ENCODE measurements at places on chromosomes 3 and 15. TPM values are rescaled to one million over a fixed set of nuclear protein-coding genes. Genes with fewer than 3 reads are reported as not detected.

PTPRG gene
- total RNA-seq: 44.3 TPM

GRCh38 chr3:109597444-109597843 lies 260.1 kb upstream of the DPPA4 start:
- no peak for DNase-seq
- no peaks in the 10 kb centered on the region for H3K27me3 ChIP-seq
- H3K4me3 ChIP-seq: no peak overlapping the region
- H3K27ac ChIP-seq: no peak overlapping the region
- H3K36me3 ChIP-seq: no peaks in the 10 kb centered on the region
- peaks cover 2% of the 10 kb centered on the region for H3K4me1 ChIP-seq

C3orf62 gene
- total RNA-seq: 15.1 TPM

DNA sequence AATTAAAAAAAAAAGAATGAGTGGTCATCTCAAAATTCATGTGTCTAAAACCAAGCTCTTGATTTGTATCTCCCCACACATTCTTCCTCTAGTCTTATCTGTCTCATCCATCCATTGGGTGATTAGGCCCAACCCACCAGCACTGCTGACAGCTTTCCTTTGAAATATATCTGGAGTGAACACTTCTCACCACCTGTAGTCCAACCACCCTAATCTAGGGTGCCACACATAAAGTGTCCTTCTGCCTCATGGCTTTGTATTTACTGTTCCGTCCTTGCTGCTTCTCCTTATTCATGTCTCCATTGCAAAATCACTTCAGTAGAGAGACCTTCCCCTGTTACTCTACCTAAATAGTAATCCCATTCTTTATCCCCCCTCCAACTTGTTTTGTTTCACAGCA lies 82.4 kb upstream of the PTX3 start:
- H3K36me3 ChIP-seq: no peaks in the 10 kb centered on the region
- no peak overlapping the region for H3K4me3 ChIP-seq

CFAP20DC gene
- total RNA-seq: 10.4 TPM

DNA sequence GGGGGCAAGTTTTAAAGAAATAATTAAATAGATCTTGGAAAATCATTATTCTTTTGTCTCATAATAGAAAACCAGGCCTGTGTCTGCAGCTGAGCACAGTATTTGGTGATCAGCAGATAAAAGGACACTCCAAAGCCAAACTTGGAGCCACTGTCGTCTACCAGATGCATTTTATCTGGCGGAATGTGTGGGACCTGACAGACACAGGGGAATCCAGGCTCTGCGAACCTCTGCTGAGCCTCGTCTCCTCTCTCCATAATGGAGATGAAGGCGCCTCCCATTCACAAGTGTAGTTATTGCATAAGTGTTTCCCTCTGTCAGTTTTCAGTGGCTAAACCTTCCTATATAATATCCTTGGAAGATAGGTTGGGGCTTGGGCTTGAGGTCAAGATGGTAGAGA lies 42.1 kb downstream of the EEFSEC start:
- H3K4me3 ChIP-seq: no peak overlapping the region
- peaks cover 13% of the 10 kb centered on the region for H3K4me1 ChIP-seq
- no peak for DNase-seq
- no peaks in the 10 kb centered on the region for H3K27me3 ChIP-seq
- H3K36me3 ChIP-seq: no peaks in the 10 kb centered on the region
- H3K27ac ChIP-seq: no peak overlapping the region

- H3K4me1 ChIP-seq: peaks cover 12% of the 10 kb centered on the region
- H3K27me3 ChIP-seq: no peaks in the 10 kb centered on the region
- H3K4me3 ChIP-seq: no peak overlapping the region
- no peak for DNase-seq
These were observed 17.2 kb downstream of the ZNF710 start for GRCh38 chr15:90018216-90018831.

P3H2 gene
- 5.3 TPM for total RNA-seq

GRCh38 chr3:115814778-115815380 lies 191.6 kb downstream of the GAP43 start:
- no peak overlapping the region for H3K4me3 ChIP-seq
- peaks cover 14% of the 10 kb centered on the region for H3K4me1 ChIP-seq
- DNase-seq: peak; percentile 75
- H3K27ac ChIP-seq: no peak overlapping the region

DNA sequence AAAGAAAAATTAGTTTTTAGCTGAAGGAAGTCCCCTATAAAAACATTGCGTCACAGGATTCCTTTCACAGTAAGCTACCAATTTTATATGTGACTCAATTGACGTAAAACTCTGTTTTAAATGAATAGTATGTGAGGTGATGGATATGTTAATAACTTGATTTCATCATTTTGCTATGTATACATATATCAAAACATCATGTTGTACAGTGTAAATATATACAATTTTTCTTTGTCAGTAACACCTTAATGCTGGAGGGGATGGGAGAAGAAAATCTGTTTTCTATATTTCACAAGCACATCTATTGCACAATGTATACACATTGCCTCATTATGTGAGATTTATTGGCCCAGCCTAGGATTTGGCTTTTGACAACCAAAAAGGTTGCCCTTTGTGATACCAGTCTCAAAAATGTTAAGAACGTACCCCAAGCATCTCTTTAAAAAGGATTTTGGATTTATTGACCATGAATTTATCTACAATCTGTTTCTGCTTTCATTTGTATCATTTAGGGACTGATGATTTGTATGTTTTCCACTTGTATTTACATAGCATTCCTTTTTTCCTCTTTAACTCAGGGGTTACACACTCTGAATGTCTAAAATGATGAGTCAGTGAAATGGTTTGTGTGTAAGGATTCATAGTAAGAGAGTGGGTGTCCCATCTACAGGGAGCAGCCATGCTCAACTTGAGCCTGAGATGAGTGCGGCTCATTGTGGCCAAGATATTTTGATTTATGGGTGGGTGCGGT lies 62.6 kb downstream of the CRTC3 start:
- H3K36me3 ChIP-seq: peaks cover 3% of the 10 kb centered on the region
- no peaks in the 10 kb centered on the region for H3K27me3 ChIP-seq
- no peak overlapping the region for H3K27ac ChIP-seq
- H3K4me1 ChIP-seq: no peaks in the 10 kb centered on the region

GRCh38 chr15:70025413-70026296 lies 72.1 kb downstream of the TLE3 start:
- H3K27ac ChIP-seq: no peak overlapping the region
- H3K27me3 ChIP-seq: peaks cover 72% of the 10 kb centered on the region
- H3K4me3 ChIP-seq: no peak overlapping the region
- H3K4me1 ChIP-seq: no peaks in the 10 kb centered on the region

GRCh38 chr3:47017504-47018268 lies 38.2 kb downstream of the NBEAL2 start:
- H3K36me3 ChIP-seq: peaks cover 13% of the 10 kb centered on the region
- no peak overlapping the region for H3K27ac ChIP-seq
- no peak for DNase-seq
- no peak overlapping the region for H3K4me3 ChIP-seq
- H3K27me3 ChIP-seq: no peaks in the 10 kb centered on the region

DNA sequence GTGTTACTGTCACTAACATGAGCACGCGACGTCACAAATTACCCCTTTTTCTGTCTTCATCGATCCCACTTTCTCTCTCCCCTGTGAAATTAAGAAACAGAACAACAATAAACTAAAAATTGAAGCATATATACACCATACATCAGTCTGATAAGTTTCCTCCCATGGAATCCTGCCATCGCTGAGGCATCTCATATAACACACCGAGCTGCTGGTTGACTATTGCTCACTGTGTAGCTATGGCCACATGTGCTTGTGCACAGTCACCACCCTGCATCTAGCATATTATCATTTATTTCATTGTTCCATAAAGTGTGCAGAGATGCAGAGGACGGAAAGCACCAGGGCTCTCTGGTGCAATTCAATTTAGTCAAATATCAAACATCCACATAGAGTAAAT lies 777.9 kb upstream of the ARRDC4 start:
- no peaks in the 10 kb centered on the region for H3K36me3 ChIP-seq
- peaks cover 4% of the 10 kb centered on the region for H3K4me1 ChIP-seq
- DNase-seq: no peak

DNA sequence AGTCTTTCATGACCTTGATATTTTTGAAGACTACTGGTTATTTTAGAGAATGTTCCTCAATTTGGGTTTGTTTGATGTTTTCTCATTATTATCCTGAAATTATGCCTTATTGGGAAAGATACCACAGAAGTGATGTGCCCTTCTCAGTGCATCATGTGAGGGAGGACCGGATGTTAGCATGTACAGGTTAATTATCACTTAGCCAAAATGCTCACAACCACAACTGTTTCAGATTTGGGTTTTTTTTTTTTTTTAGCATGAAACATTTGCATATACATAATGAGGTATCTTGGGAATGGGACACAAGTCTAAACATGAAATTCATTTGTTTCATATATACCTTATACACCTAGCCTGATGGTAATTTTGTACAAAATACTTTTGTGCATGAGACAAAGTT lies 59.8 kb downstream of the PIK3R4 start:
- H3K27me3 ChIP-seq: no peaks in the 10 kb centered on the region
- no peak overlapping the region for H3K27ac ChIP-seq
- no peak overlapping the region for H3K4me3 ChIP-seq
- no peak for DNase-seq
- peaks cover 13% of the 10 kb centered on the region for H3K36me3 ChIP-seq

- peaks cover 40% of the 10 kb centered on the region for H3K4me1 ChIP-seq
- no peaks in the 10 kb centered on the region for H3K36me3 ChIP-seq
- no peak overlapping the region for H3K27ac ChIP-seq
- no peaks in the 10 kb centered on the region for H3K27me3 ChIP-seq
- no peak overlapping the region for H3K4me3 ChIP-seq
These were observed 124.3 kb upstream of the PRICKLE2 start for GRCh38 chr3:64349551-64349950.

ACAN gene
- 0.93 TPM for total RNA-seq

- no peak overlapping the region for H3K27ac ChIP-seq
- no peaks in the 10 kb centered on the region for H3K36me3 ChIP-seq
- peaks cover 4% of the 10 kb centered on the region for H3K4me1 ChIP-seq
- no peaks in the 10 kb centered on the region for H3K27me3 ChIP-seq
- DNase-seq: no peak
These were observed 107.3 kb upstream of the PTPRG start for GRCh38 chr3:61454006-61454585.

IGDCC3 gene
- total RNA-seq: 125 TPM

NOX5 gene
- total RNA-seq: not detected

- no peak for DNase-seq
- H3K4me1 ChIP-seq: peaks cover 3% of the 10 kb centered on the region
- H3K4me3 ChIP-seq: no peak overlapping the region
- peaks cover 14% of the 10 kb centered on the region for H3K36me3 ChIP-seq
- no peaks in the 10 kb centered on the region for H3K27me3 ChIP-seq
- no peak overlapping the region for H3K27ac ChIP-seq
These were observed 78.7 kb downstream of the LPP start for GRCh38 chr3:188232656-188233055.

GRCh38 chr3:145450018-145450682 lies 710.8 kb downstream of the PLOD2 start:
- H3K27ac ChIP-seq: no peak overlapping the region
- no peak for DNase-seq
- H3K4me3 ChIP-seq: no peak overlapping the region
- H3K27me3 ChIP-seq: no peaks in the 10 kb centered on the region

ACTC1 gene
- 5.3 TPM for total RNA-seq

DNA sequence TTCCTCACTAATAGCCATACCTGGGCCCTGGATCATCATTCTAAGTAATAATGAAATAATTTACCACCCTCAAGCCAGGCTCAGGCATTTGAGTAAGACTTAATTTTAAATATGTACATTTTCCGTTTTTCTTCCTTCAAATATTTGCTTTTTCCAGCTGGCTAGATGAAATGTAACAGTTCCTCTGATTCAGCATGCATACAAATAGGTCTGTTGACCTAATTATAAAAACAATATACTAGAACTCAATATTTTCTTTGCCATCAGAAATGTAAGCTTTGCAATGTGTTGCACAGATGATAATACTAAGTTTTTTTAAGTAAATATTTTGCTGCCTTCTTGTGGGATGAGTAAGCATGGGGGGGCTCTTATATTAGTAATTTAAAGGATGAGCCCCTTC lies 91.6 kb downstream of the FEZF2 start:
- no peaks in the 10 kb centered on the region for H3K27me3 ChIP-seq
- H3K27ac ChIP-seq: no peak overlapping the region
- no peak overlapping the region for H3K4me3 ChIP-seq

SI gene
- 2.0 TPM for total RNA-seq

SEMA7A gene
- 1.9 TPM for total RNA-seq

DNA sequence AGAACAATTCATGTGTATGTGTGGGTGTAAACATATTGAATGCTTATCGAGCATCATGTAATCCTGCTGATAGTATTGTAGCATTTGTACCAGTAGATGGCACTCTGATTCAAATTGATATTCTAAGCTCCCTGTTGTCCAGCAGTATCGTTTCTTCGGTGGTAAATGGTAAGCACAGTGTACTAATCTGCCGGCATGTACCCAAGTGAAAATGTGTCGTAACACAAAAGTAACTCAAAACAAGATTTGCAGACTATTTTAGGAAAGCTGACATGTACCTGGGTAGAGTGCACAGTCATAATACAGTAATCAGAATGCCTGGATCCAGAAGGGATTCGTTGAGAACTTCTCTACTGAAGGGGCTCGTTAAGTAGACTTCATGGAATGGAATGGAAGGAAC lies 31.7 kb upstream of the MNS1 start:
- no peak overlapping the region for H3K4me3 ChIP-seq
- H3K36me3 ChIP-seq: no peaks in the 10 kb centered on the region
- peak overlapping the region; percentile 1 for H3K27ac ChIP-seq
- DNase-seq: no peak

DNA sequence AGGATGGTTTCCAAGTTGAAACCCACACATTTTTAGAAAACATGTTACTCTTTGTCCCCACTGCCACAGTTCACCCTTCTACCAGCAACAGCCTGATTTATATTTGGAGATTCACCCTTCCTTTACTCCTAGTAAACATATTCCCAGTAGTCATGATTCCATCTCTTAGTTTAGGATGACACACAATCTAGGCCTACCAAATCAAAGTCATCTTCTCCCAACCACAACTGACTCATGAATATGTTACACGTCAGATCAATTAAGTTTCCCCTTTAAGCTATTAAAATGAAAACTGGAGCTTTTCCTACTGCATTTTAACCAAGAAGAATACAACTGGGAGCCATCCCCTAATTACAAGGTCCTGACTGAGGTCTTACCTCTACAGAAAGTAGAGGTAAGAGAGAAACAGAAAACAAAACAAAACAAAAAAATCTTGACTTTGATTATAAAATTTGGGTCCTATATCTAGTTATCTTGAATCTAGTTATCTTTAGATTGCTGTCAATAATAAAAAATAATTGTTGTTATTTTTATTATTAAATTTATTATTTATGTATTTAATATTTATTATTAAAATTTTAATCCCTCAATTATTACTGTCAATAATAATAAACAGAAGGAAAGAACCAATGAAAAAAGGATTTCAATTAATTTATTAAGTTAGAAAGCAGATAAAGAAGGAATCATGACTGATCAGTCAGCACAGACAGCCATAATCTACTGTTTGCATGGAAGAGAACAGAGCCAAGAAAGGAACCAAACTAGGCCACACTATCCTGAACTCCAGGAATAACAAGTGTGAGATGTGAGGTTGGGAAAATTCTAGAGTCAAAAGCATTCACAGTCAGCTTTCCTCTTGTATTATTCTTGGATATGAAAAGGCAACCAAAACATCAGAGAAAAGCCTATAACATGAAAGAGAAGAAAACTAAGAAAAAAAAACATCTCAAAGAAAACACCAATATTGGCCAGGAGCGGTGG lies 12.5 kb downstream of the DPH6 start:
- H3K4me1 ChIP-seq: peaks cover 10% of the 10 kb centered on the region
- peaks cover 16% of the 10 kb centered on the region for H3K36me3 ChIP-seq
- no peak overlapping the region for H3K27ac ChIP-seq
- no peak overlapping the region for H3K4me3 ChIP-seq
- H3K27me3 ChIP-seq: no peaks in the 10 kb centered on the region
- no peak for DNase-seq

Measured in progenitor cell of endocrine pancreas (in vitro differentiated cells).